ENCODE measurements at places on chromosomes 12 and 14.

- DNase-seq = no peak
Observed at GRCh38 chr14:72901361-72901760, 7.5 kb upstream of the DPF3 start.

DNA sequence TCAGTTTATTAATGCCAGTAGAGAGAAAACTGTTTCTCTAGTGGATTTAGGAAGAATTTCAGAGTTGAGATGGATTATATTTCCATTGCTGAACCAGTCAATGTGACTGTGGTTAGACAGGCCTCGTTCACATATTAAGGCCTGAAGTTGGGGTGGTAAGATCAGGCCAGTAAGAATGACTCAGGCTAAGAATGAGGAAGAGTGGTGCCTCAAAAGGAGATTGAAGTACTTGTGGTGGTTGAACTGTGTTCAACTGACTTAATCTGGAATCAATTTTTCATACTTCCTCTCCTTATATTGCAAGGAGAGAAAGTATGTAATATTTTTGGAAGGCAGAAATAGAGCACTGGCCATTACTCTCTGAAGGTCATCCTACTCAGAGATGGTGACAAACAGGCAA is 37.8 kb upstream of the ATF7IP start:
- DNase-seq = no peak

- no peak for DNase-seq
Observed at GRCh38 chr14:39454906-39455539, 22.8 kb upstream of the FBXO33 start.

GRCh38 chr12:127126260-127126628 is 1140.7 kb upstream of the TMEM132C start:
- no peak for DNase-seq

- no peak for DNase-seq
Observed at GRCh38 chr14:96917442-96917963, 120.3 kb downstream of the VRK1 start.

DNA sequence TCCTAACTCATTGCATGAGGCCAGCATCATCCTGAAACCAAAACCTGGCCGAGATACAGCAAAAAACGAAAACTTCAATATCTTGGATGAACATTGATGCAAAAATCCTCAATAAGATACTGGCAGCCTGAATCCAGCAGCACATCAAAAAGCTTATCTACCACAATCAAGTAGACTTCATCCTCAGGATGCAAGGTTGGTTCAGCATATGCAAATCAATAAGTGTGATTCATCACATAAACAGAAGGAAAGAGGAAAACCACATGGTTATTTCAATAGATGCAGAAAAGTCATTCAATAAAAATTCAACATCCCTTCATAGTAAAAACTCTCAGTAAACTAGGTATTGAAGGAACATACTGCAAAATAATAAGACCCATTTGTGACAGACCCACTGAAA is 56.5 kb upstream of the PPFIA2 start:
- DNase-seq = no peak
